Lung microvascular endothelial cell (primary cell): ENCODE measurements at places on chromosomes 11 and 22.

GRCh38 chr11:34327804-34328631 is 29.8 kb downstream of the ABTB2 start:
- no peak for DNase-seq

GRCh38 chr11:107791343-107792048 is 67.1 kb downstream of the SLC35F2 start:
- DNase-seq = no peak

- no peak for DNase-seq
Observed at GRCh38 chr11:99177446-99177845, 156.7 kb downstream of the CNTN5 start.

- no peak for DNase-seq
Observed at GRCh38 chr22:46017166-46017565, 40.2 kb upstream of the WNT7B start.

DNA sequence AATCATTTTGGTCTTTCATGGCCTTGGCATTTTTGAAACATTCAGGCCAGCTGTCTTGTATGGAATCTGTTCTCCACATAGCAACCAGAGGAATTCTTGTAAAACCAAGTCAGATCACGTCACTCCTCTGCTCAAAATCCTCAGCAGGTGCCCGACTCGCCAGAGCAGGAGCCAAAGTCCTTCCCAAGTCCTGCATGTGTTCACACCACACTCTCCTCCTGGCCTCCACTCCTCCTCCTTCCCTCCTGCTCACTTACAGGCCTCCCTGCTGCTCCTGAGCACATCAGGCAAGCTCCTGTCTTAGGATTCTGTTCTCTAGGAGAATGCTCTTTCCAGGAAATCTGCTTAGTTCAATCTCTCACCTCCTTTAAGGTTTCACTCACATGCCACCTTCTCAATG is 6.9 kb upstream of the PSMC3 start:
- DNase-seq = no peak

DNA sequence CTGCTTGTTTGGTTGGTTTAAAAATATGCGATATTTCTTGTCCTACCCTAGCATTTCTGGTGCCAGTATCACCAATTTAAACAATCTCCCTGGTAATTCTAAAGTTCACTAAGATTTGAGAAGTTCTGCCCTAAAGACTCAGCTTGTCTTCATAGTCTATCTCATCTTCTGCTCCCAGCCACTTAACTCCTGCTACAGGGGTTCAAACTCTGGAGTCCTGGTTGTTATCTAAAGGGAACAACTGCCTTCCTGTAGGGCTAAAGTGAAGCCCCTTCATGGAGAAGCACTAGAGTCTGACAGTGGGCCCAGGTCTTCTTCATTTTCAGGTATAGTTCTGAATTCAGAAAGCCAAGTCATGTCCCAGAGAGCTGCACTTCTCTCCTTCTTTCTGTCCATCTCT is 73.2 kb downstream of the CTNND1 start:
- no peak for DNase-seq

DNA sequence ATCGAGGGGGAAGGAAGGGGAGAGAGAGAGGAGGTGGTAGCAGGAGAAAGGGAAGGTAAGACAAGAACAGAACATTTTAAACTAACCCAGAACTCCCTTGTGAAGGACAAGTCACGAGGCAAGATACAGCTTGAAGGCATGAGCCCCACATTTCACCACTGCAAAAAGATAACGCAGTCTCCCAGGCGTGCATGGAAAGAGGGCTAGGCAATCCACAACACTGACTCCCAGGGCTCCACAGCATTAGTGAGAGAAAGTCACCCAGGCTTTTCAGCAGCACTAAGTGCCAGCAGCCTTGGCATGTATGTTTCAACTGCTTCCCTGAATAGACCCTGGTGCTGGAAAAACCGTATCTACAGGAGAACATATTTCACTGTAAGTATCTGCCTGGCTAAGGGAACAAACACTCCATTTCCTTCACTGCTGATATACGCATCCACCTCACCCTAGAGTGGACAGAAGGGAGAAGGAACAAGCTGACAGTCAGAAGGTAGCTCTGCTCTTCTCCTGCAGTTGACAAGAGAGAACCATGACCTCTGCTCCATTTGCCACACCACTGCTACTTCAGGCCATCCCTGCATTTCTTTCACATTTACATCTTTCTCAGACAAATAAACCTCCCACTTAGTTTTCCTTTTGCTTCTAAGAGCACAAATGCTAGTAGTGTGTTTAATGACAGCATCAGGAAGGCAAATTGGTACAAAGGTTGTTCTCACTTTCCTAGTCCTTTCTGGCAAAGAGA is 87.9 kb downstream of the AMBRA1 start:
- no peak for DNase-seq

GRCh38 chr11:88626216-88626615 is 288.7 kb upstream of the CTSC start:
- DNase-seq = no peak

DNA sequence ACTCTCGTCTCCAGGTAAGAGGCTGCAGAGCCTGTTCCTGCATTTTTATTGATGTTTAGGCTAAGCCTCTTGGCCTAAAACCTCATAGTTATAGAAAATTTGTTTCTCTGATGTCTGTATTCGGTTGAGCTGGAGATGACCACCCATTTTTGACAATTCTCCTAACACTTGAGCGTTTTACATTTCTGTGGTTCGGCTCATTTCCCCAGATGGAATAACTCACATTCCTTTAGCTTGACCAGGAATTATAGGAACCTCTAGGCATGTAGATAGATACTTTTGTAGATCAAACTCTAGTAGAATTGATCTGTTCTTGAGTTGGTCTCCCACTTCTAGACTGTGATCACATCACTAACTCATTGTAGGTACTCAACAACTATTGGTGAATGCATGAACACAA is 172.6 kb upstream of the CADM1 start:
- no peak for DNase-seq

GRCh38 chr22:47696776-47697175 is 934.3 kb downstream of the TBC1D22A start:
- DNase-seq = no peak
